ENCODE measurements at places on chromosomes 5 and 9.

GRCh38 chr5:59544573-59544972 lies 349.0 kb downstream of the PDE4D start:
- DNase-seq = no peak

- DNase-seq = no peak
Observed at GRCh38 chr9:89400403-89401116, 82.3 kb downstream of the SECISBP2 start.

DNA sequence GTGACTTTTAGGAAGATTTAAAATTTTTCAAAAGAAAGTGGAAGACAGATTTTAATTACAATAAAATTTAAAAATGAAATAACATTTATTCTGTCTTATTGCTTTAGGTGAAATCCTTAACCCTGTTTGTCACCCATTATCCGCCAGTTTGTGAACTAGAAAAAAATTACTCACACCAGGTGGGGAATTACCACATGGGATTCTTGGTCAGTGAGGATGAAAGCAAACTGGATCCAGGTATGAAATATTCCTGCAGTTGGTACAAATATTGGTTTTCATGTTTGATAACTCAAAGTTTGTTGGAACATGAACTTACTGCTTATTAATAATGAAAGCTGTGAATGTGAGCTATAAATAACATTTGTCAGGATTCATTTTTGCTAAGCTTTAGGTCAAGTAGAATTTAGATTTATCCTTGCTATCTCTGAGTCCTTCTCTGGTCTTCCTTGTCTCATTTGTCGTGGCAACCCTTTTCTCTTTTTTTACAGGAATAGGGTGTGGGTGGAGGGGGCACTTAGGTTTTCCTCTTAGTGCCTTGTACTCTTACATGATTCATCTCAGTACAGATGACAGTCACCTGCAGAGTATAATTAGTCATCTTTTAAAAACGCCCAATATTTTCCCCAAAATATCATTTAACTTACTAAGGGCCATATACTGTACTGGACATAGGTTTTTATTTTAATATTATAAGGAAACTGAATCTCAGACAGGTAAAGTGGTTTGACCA lies 95.3 kb upstream of the RASGRF2 start:
- no peak for DNase-seq

- DNase-seq = no peak
Observed at GRCh38 chr5:8068078-8068477, 199.1 kb downstream of the MTRR start.

GRCh38 chr5:55633574-55634208 lies 78.4 kb downstream of the SLC38A9 start:
- DNase-seq = no peak

DNA sequence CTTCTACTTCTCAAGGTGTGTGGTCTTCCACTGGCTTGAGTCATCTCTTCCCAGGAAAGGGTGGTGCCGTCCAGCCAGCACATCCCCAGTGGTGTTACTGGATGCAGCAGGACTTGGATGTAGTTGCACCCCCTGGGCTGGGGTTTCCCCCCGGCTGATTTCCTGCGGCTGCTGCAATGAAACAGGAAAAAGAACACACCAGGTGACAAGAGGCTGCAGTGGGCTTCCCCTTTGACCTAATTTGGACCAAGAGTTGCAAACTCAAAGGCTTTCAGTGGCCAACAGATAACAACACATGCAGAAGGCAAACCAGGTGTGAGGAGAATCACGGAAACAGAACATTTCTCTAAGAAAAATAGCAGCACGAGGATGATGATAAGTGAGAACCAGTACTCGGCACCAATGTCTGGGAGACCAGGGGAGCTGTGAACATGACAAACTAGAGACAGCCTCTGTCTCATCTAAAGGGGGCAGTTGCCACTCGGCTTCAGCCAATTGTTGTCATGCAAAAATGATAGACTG lies 83.7 kb downstream of the PDE6A start:
- DNase-seq = peak; percentile 17

DNA sequence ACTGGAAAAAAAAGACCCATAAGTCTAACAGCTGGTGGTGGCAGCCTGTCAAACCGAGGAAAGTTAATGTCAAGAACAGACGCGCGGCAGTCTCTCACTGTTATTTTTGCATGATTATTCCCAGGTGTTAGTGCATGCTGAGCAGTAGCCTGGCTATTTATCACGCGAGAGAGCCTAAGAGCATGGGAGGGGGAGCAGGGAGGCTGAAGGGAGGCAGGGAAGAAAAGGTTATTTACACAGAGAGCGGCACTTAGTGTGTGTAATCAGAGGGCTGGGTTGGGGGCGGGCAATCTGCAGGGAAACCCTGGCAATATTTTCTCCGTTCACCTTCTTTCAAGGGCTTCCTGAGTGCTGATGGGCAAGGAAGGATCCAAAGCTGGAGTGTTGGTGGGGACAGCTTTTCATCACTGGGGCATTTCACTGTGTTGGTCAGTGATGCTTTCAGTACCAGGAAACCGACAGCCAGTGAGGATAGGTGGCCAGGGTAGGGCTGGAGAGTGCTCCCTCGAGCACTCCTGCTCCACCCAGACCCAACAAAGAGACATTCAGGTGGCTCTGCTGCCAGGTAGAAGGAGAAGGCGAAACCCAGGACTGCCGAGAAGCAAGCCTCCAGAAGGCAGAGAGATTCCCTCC lies 39.6 kb downstream of the ZNF608 start:
- no peak for DNase-seq

GRCh38 chr5:78234804-78235203 lies 59.7 kb downstream of the AP3B1 start:
- DNase-seq = no peak

DNA sequence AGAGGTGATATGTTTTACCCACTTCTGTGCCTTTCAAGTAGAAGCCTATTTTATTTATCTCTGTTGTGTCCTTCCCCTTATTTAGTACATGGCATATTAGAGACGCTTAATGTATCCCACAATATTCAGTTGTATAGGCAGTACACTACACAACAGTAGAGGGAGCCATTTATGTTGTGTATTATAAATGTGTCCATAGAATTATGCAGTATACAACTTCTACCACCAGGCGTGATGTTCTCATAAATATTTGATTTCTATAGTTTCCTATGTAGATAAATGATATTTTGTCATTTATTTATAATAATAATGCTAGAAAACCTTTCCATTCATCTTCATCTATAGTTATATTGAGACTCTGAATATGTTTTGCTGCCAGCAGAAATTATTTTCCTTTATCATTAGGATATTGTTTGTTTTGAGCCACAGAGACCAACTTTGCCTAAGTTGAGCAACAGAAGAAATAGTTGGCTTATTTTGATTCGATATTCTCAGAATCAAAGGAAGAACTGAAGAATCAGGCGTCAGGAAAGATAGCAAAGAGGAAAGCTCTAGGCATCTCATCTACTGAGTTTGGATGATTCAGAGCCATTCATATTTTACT lies 81.7 kb downstream of the ADAMTS19 start:
- DNase-seq = no peak

GRCh38 chr5:90368454-90369246 lies 40.9 kb downstream of the CETN3 start:
- DNase-seq = no peak

DNA sequence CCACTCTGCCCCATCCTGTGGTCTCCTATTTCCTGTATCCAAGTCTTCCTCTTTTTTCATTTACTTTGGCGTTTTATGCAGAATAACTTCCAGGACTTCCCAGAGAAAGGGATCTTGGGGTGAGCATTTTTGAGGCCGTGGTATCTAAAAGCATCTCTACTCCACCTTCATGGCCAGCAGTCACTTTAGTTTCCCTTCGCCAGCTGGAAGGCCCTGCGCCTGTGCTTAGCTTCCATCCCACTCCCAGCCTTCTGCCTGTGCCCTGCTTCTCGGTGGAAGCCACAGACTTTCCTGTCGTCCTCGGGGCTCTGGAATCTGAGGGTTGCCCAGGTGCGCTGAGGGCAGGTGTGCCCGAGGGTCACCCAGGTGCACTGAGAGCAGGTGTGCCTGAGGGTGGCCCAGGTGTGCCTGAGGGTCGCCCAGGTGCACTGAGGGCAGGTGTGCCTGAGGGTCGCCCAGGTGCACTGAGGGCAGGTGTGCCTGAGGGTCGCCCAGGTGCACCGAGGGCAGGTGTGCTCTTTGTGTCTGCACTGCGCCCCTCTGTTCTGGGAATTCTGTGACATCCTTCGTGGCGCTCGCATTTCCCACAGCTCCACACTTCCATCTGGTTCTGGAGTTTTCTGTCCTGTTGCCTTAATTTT lies 32.4 kb upstream of the LRRC14B start:
- no peak for DNase-seq

- no peak for DNase-seq
Observed at GRCh38 chr9:116027511-116027910, 126.1 kb upstream of the PAPPA start.

- no peak for DNase-seq
Observed at GRCh38 chr9:130331573-130331972, 66.0 kb downstream of the HMCN2 start.

DNA sequence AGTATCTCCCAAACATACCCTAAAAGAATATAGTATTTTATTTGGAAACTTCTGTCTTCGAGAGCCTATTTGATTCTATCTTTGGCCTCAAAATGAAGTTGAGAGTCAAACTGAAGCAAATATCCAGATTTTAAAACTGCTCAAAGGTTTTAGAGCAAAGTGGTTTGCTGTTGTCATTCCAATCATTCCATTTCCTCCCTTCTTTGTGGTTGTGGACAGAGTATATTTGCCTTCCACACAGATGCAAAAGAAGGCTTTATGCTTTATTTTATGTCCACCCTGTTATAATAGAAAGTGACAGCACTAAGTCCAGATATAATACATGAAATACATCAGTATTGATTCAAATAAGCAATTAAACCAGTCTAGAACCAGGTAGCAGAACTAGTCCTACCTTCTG lies 12.4 kb downstream of the GZMK start:
- DNase-seq = no peak

GRCh38 chr5:7584749-7585148 lies 188.8 kb downstream of the ADCY2 start:
- no peak for DNase-seq

DNA sequence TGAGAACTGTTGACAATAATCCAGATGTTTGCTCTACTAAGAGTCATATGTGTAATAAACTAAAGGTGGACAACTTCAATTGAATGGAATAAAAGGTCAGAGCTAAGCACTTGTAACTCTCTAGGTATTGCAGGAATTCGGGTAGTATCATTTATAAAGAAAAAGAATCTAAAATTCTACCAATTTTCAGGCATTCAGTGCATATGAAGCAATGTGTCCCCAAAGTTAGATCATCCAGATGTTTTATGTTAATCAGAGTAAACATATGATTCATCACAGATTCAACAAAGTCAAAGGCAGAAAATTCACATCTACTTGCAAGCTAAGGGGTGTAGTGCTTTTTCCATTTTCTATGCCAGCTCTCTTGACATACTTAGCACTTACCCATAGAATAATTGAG lies 477.1 kb downstream of the PDE4D start:
- no peak for DNase-seq

GRCh38 chr5:62771341-62771740 lies 192.7 kb downstream of the LRRC70 start:
- no peak for DNase-seq

DNA sequence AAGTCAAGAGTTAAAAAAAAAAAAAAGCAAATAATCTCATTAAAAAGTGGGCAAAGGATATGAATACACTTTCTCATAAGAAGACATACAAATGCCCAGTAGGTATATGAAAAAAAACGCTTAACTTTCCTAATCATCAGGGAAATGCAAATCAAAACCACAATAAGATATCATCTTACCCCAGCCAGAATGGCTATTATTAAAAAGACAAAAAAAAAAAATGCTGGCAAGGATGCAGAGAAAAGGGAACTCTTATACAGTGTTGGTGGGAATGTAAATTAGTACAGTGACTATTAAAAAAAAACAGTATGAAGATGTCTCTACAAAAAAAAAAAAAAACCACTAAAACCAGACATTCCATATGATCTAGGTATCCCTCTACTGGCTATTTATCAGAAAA lies 79.4 kb downstream of the LPAR1 start:
- no peak for DNase-seq

DNA sequence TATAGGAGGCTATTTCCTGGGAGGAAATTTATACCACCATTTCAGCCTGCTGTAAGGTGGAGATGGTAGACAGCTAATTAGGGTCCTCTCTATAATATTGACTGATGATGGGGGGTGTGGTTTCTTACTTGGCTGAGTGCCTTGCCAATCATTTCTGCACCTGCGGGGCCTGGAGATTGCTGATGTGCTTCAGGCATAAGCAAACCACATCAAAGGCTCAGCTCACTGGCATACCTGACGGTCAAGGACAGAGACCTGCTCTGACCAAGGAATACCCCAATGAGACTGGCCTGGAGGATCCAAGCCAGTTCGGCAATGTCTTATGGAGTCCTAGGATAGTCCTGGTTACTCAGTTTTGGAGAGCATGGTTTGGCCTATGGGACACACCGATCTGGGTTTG lies 29.5 kb downstream of the ANKH start:
- no peak for DNase-seq

DNA sequence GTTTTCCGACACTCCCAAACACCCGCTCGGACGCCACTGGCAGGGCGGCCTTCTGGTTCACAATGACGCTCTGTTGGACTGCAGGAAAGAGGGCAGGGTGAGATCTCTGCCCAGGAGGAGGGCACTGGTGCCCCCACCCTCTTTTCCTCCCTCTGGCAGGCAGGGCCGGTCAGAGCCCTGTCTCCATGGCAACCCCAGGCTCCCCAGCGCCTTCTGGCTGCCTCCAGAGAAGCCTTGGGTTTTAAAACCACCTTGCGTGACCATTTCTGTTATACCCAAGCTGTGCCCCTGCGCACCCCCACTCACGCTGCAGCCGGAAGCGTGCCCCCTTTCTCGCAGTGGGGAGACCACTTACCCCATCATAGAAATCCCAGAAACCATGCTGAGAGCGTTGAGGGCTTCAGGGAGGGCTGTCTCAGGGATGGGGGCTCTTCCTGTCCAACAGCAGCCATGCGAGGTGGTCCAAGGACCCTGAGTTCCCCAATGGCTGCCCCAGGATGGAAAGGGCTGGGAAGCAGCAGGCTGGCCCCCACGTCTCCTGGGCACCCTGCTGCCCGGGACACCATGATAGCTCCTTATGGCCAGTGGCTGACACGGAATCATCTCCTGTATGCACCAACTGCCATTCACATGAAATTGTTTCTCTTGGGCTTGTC lies 7.3 kb downstream of the C9orf50 start:
- no peak for DNase-seq

DNA sequence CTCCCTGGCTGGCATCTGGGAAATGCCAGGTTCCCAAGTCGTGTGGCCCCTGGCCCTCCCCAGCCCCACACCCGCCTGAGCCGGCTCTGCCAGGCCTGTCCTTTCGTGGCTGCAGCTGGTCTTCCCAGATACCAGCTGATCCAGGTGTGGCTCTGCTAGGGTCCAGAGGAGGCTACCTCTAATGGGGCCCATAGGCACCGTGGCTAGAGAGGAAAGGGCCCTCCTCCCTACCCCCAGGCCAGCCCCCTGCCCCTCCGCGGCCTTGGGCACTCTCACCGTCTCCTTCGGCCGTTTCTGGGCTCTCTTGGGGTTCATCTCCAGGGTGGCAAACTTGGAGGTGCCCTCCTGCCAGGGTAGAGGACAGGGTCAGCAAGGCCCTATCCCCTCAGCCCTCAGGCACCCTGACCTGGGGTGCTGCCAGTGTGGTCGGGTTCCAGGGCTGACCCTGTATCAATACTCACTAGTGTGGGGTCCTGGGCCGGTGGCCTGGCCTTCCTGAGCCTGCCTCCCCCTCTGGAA lies 17.0 kb downstream of the RALGDS start:
- no peak for DNase-seq

GRCh38 chr5:133930061-133930812 lies 38.2 kb downstream of the C5orf15 start:
- peak; percentile 68 for DNase-seq
